ENCODE measurements at places on chromosomes 2 and 18.

DNA sequence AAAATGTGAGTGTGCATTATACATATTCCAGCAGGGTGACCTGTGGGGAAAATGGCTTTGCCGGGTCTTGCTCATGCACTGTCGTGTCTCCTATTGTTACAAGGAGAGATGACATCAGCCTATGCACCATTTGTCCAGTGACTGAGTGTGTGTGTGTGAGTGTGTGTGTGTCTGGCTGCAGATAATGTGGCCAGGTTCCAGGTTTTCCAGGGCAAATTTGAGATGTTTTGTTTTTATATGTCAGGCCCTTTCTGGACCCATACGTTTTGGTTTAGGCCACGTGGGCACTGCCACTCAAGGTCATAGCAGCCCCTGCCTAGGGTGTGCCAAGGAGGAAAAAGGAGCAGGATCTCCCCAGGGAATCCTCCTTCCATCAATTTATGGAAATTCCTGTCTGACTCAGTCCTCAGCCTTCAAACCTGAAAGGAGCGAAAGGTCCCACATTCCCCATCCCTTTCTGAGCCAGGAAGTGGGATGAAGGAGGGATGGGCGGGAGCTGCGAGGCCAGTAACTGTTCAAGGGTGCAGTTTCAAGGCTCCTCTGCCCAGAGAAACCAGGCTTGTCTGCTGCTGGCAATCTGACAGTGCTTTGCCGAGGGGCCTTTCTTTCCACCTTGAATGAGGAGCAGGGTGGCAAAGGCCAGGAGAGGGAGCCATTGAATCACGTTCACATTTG, 93.0 kb upstream of the SMAD2 start:
- no peak for DNase-seq

DNA sequence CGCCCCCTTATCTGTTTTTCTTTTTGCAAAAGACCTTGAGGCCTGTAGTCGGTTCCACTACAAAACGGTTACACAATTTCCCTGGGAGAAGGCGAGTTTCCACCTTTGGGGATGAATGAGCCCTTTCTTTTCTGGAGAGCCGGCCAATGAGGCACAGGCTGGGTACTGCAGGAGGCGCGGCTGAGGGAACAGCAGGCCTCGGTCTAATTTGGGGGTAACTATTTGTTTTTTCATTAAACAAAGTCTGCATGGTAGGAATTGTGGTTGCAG, 129.2 kb downstream of the MYCN start:
- no peak for DNase-seq

GRCh38 chr18:55012008-55012407, 52.7 kb upstream of the CCDC68 start:
- no peak for DNase-seq

DNA sequence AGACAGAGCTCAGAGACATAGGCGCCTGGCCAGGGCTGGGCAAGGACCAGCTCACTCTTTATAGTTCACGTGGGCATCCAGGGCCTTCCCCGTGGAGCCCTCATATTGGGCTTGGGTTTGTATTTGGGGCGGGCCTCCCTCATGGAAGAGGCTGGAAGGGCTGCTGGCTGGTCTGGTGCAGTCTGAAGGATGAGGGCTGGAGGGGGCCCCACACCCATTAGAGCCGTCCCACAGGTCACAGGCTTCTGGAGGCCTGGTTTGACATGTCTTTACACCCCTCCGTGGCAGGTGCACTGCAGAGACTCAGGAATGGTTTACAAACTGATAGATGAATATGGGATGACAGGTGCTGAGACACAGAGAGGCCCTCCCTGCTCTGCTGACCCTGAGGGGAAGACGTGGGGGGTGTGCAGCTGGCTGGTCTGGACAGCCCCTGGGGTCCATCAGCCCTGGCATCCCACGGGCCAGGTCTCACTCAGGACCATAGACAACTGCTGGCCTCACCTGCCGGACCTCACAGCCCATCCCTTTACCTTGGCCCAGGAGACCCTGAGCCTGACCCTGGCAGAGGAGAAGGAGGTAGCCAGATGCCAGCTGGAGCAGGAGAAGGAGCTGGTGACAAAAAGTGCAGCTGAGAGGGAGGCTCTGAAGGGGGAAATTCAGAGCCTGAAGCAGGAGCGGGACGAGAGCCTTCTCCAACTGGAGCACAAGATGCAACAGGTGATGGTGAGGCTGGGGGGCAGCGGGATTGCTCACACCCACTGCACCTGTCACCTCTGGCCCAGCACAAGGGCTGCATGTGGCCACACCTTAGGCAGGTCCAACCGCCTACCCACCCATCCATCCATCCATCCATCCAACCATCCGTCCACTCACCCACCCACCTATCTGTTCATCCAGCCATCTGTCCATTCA, 43.9 kb downstream of the CROCC2 start:
- peak; percentile 35 for DNase-seq

DNA sequence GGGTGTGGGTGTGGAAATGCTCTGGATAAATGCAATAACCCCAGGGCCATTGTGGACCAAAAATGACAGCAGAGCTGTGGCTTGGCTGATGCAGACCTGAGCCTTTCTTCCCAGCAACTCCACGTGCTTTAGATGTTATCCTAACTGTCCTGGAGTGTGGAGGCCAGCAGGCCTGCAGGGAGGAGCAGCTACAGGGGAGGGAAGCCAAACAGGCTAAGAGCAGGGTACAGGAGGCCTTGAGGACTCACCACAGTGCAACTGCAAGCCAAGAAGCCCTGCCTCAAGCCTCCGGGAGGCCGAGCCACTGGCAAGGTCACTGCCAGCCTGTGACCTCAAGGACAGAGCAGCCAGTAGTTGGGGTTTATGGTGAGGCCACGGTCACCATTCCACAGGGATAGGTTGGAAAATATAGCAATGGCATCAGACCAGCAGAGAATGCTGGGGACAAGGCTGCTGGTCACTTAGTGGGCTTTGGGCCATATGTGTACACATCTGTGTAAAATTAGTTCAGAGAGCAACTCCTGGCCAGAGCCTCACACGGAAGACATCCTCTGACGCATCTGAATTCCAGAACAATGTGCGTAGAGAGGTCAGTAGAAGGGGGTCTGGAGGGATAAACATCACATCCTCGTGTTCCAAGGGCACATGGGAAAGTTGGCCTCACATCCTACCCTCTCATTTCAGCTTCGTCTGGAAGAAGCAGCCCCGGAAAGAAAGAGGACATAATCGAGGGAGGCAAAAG, 76.2 kb upstream of the UPP2 start:
- no peak for DNase-seq

Measured in Right ventricle myocardium superior (tissue), 1 donor.